Stimulated activated naive CD4-positive, alpha-beta T cell (primary cell): ENCODE measurements at places on chromosomes 12 and 14.
A peak's percentile ranks its signal among the peaks of the same experiment; 100 is the strongest.

DNA sequence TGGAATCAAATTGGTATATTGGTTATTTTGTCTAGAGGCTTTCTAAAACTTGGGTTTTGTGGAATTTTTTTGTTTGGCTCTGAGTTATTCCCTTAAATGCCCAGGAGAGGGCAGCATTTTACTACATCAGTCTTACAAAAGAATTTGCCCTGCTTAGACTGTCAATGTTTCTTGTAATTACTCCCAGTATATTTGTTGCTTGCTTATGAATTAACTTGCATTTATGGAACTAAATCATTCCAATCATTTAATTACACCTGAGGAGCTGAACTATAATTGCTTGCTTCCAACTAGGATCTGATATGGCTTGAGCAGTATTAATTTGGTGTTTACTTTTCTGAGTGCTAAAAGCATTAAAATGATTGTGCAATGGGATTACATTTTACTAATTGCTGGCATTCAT, 48.7 kb downstream of the MIPOL1 start:
- DNase-seq, result no peak

GRCh38 chr14:58772116-58772515, 134.4 kb downstream of the DACT1 start:
- DNase-seq, result no peak

GRCh38 chr14:69342928-69343525, 55.1 kb downstream of the ERH start:
- peak; percentile 10 for DNase-seq

GRCh38 chr14:57501039-57501557, 7.4 kb upstream of the CCDC198 start:
- no peak for DNase-seq

DNA sequence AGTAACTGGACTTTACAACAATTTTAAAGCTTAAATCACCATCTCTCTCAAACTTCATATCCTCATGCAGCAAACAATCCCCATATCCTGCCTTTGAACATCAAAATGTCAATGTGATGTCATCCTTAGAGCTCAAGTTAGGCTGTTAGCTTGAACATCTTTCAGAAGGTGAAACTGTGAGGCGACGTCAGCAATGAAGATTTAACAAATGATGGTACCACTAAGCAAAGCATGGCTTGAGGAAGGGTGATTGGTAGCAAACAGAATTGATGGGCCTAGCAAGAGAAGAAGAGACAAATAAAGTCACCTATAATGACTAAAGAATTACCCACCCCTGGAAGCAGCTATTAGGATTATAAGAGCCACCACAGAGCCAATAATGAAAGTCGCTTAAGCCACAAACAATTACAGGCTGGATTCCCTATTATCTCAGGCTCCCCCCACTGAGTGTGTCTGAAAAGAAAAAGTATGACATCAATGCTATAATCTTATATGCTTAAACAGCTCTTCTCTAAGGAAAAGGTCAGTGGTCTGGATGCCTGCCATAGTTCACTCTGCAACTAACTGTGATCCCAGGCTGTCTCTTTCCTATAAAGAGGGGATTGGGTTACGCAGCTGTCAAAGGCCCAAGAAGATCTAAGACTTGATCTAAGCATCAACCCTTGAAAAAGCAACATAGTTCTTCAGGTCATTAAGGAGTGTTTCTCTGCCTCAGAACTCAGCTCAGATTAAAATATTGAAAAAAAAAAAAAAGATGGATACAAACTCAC, 18.1 kb downstream of the EGLN3 start:
- no peak for DNase-seq

- DNase-seq, result no peak
Observed at GRCh38 chr12:29150462-29150861, 1.4 kb downstream of the FAR2 start.

GRCh38 chr14:54976316-54976715, 50.6 kb downstream of the WDHD1 start:
- DNase-seq, result no peak

- no peak for DNase-seq
Observed at GRCh38 chr14:101457301-101457935, 103.9 kb upstream of the DIO3 start.

GRCh38 chr12:268483-268840, 5.8 kb upstream of the SLC6A13 start:
- DNase-seq, result no peak

GRCh38 chr14:104361101-104361591, 218.4 kb upstream of the C14orf180 start:
- no peak for DNase-seq

DNA sequence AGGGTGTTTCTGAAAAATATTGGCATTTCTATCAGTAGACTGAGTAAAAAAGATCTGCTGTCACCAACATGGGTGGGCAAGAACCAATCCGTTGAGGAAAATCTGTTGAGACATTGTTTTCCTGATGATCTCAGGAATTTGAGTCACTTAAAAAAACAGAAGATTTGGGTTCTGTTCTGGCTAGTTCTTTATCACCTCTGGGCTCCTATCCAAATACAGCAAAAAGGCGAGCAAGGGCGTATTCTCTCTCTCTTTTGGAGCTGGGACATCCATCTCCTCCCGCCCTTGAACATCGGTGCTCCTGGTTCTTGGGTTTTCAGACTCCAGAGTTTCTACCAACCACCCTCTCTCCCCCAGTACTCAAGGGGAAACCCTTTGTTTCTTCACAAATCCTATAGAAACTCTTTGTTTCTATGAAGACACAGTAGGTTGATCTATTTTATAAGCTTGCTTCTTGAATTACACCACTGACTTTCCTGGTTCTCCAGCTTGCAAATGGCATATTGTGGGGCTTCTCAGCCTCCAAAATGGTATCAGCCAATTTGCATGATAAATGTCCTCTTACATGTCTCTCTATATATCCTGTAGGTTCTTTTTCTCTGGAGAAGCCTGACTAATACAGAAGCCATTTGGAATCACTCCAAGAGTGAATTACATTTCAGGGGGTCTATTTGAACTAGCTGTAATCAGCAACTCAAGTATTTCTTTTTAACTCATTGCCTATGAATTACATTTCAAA, 263.9 kb upstream of the TMTC1 start:
- no peak for DNase-seq

DNA sequence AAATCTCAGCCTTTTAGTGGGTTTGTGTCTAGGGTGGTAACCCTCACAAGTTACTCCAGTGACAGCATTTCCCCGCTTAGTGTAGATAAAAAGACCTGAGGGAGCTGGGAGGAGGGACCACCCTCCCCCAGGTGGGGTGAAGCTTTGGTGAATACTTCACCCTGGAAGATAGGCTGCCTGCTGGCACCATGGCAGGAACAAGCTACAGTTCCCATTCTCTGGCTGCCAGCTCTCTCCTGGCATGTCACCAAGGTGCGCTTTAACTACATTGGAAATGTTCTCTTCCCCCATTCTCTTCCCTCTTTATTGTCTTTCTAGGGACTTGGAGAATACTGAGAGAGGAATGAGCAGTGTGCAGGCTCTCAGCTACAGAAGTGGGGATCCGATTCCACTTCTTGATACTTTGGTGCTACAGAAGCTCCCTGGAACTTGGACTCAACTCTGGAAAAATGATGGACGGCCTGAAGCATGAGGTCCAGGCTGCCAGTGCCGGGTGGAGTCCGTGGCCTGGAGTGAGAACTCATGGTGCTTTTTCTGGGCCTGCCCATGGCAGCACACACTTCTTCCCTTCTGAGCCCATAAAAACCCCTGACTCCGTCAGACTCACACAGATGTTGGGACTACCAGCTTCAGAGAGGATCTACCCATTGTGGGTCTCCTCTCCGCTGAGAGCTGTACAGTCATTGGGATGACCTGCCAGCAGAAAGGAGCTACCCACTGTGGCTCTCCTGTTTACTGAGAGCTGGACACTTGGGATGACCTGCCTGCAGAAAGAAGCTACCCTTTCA, 198.0 kb downstream of the ADGRD1 start:
- no peak for DNase-seq

GRCh38 chr14:67703997-67704396, 2.3 kb downstream of the RDH12 start:
- no peak for DNase-seq

DNA sequence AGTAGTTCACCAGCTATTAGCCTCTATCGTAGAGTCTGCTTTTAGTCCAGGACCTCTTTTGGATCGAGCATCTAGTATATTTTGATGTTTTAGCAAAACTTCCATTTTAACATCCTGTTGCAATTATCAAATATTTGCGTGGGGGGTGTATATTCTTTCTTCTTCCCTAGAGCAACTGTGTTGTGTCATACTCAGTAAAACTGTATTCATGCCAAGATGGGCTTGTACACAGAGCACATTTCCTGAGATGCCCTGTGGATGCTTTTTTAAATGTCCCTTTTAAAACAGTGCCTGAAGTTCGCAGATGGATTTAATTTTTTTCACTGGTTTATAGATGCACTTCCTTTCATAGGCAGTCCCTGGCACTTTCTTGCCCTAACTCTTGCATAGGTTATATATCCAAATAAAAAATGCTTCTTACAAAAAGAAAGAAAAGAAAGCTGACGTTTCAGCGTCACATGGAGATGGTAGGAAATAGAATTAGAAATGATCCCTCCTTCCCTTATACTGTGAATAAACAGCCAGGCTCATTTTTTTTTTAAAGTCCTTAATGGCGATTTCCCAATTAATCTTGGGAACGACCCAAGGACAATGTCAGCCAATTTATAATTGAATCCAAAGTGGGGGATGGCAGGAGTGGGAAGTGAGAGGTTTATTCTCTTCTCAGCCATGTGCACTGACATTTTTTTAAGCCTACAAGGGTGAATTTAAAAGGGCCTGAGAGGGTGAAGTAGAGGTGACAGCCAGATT, 247.0 kb downstream of the SLC41A2 start:
- no peak for DNase-seq

DNA sequence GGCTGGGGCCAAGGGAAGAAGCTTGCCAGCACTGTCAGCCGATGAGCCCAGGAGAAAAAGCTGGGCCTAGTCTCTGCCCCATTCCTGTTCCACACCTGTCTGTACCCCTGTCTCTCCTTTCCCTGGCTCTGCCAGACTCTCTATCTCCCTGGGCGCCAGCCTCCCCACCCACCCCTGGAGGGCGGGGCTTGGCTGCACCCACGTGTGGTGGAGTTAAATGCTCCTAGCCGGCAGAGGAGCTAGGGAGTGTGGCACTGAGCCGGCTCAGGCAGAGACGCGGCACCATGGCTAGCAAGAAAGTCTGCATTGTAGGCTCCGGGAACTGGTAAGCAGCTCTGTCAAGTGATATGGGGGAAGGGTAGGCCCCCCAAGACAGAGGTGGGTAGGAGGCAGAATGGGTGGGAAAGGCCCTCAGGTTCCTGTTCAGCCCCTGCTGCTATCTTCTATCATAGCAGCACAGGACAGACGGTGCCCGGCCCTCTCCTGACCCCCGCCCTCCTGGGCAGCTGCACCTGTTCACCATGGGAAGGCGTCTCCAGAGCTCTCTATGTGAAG, at the start of gene GPD1:
TSS of gene GPD1 (plus strand) at position 242 of the 555 bp plus-strand sequence. CDS start at position 285, 43 bp downstream.
- no peak for DNase-seq

DNA sequence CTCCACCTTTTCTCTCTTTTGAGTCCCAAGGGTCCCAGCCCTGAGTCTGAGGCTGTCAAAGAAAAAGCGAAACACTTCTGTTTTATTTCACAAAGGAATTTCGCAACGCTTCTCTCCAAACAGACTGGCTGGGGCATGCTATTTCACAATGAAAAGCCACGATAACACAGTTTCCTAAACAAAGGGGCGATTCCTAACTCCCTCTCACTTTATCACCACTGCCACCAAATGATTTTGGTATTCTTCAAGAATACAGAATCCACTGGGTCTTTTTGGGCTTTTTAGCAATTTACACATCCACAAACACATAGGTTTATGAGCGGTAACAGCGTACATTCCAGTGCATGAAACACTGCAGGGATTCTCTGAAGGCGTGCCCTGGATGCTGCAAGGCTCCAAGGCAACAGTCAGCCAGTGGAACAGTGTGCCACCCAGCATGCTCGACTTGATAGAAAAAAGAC, 161.2 kb downstream of the DAD1 start:
- DNase-seq, result no peak

GRCh38 chr12:113845900-113846674, 120.0 kb downstream of the RBM19 start:
- no peak for DNase-seq

- DNase-seq, result no peak
Observed at GRCh38 chr12:110234331-110234751, 46.7 kb upstream of the ATP2A2 start.

DNA sequence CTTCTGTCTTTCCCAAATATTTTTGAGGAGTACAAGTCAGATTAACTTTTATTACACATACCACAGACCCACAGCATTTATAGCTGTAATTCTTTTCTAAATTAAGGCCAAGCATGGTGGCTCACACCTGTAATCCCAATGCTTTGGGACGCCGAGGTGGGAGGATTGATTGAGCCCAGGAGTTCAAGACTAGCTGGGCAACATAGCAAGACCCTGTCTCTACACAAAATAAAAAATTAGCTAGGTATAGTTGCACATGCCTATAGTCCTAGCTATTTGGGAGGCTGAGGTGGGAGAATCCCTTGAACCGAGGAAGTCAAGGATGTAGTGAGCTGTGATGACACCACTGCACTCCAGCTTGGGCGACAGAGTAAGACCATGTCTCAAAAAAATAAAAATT, 7.0 kb downstream of the DUSP16 start:
- no peak for DNase-seq

GRCh38 chr12:109770104-109770860, 56.7 kb downstream of the FAM222A start:
- DNase-seq, result no peak

DNA sequence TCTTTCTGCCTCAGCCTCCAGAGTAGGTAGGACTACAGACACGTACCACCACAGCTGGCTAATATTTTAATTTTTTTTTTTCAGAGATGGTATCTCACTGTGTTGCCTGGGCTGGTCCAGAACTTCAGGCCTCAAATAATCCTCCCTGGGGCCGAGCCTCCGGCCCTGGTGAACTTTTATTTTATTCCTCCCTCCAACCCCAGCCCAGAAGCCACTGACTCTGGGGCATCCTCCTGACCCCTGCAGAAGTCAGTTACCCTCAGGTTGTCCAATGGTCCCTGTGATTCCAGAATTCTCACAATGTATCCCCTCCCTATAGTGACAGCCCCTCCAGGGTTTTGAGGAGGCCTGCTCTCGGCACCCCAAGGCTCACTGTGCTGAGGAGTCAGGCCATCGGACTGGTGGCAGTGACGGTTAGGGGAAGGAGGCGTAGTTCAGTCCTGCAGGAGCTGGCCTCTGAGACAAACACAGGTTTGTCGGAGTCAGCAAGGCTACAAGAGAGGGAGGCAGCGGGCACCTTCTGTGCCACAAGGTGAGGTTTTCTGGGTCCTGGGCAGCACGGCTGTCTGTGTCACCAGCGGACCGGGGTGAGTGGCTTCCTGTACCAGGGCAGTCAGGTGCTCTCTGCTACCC, 19.4 kb upstream of the FIGNL2 start:
- DNase-seq, result no peak

- DNase-seq, result no peak
Observed at GRCh38 chr14:87252103-87252502, 740.9 kb downstream of the GALC start.

GRCh38 chr14:72236629-72237028, 304.4 kb downstream of the RGS6 start:
- no peak for DNase-seq
